ENCODE measurements at places on chromosomes 3 and 15.

DNA sequence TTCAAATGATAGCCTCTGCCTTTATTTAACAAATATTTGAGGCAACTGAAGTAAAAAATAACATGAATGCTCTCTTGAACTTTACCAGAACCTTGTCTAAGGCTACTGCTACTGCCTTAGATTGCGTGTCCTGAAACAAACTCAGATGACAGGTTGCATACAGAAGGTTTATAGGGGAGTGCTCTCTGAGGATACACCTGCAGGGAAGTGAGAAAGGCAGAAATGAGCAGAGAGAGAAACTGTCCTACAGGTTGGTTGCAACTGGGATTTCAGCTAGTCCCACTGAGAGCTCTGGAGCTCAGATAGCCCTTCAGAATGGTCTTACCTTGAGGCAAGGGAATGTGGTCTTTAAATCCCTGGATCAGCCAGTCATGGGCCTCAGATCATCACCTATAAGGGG lies 165.5 kb downstream of the IL5RA start:
- DNase-seq: no peak

- no peak for DNase-seq
These were observed 4.4 kb upstream of the MBNL1 start for GRCh38 chr3:152264378-152264777.

GRCh38 chr15:63979262-63979793 lies 67.0 kb downstream of the DAPK2 start:
- no peak for DNase-seq

DNA sequence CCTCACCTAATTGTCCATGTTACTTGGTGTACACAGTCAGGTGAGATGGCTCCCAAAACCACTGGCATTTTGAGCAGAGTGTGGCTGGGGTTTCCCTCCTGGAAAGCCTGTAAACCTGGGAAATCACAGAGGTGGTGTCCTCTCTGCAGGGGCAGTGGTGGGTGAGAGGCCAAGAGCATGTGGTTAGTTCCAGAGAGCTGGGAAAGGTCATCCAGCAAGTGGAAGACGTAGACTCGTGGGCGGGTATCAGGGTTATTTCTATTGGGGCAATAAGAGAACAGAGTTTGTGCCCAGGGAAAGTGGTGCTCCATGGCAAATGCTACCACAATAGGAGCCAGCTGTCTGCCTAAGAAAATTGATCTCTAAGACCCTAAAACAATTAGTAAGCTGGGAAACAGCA lies 44.6 kb upstream of the LIMD1 start:
- DNase-seq: no peak

GRCh38 chr3:141600331-141600730 lies 113.5 kb downstream of the RASA2 start:
- no peak for DNase-seq

GRCh38 chr3:133386876-133387275 lies 13.0 kb upstream of the BFSP2 start:
- DNase-seq: no peak

DNA sequence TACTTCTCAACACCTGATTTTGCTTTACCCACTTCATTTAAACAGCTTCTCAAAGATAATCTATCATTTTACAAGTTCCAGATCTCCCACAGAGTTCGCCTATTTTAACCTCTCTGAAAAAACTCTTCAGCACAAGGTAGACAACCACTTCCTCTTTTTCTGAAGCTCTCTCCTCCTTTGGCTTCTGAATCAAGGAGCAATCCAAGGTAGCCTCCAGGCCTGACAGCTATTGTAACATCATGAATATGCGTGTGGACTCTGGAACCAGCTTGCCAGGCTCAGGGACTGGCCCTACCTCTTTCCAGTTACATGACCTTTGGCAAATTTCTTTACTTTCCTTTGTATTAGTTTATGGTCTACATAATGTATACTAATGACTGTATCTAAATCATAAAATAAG lies 405.9 kb upstream of the ZNF385D start:
- no peak for DNase-seq

DNA sequence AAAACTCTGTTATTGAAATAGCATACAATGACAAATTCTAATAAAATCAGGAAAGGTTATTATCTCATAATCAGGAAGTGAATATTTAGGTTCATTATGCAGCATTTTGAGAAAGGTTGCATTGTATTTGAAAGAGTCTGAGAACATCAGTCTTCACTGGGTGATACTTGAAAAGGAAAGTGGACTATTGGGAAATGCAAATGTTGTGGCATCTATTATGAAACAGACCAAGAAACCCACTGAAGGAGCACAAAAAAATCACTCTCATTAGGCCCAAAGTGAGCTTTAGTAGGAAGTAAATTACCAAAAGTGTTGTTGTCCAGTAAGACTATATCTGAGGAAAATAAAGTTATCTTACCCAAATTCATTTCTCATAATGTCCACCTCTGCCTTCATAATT lies 90.8 kb downstream of the ZPLD1 start:
- DNase-seq: no peak

DNA sequence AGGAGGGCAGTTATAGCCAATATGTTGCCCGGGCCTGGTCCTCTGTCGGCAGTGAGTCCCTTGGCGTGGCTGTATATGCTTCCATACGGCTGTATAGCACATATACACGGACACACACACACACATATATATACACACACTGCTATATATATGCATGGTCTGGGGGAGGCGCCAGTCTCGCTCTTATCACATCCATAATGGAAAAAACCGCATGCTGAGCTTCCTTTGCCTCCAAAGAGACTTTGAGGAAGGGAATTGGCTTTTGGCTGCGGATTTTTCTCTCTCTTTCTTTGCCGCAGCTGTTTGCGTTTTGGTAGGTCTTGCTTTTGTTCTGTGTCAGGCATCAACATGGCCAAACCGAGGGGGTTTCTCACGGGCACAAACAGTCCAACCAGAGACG lies 11.3 kb upstream of the TMEM115 start:
- no peak for DNase-seq

DNA sequence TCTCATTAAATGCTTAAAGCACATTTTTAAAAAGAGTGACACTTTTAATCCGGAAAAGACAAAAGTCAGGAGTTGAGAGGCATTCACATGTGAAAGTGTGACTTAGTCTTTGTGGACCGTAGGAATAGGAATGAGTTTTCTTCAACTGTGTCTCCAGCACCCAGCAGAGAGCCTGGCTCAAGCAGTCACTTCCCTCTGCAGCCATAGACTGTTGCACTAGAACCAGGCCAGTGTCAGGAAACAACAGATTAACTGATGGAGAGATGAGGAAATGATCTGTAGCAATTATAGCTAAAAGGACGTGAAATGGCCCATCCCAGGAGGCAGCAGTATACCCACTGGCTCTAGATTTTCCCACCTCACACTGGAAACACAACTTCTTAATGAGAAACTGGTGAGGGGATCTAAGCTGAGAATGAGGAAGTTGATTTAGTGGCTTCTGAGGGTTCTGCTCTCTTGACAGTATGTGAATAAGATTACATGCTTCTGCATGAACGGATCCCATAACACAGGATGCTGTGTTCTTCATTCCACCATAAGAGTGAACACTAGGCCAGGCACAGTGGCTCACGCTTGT lies 19.8 kb downstream of the CFAP92 start:
- DNase-seq: no peak

GRCh38 chr15:63462088-63462487 lies 42.3 kb upstream of the USP3 start:
- DNase-seq: no peak

DNA sequence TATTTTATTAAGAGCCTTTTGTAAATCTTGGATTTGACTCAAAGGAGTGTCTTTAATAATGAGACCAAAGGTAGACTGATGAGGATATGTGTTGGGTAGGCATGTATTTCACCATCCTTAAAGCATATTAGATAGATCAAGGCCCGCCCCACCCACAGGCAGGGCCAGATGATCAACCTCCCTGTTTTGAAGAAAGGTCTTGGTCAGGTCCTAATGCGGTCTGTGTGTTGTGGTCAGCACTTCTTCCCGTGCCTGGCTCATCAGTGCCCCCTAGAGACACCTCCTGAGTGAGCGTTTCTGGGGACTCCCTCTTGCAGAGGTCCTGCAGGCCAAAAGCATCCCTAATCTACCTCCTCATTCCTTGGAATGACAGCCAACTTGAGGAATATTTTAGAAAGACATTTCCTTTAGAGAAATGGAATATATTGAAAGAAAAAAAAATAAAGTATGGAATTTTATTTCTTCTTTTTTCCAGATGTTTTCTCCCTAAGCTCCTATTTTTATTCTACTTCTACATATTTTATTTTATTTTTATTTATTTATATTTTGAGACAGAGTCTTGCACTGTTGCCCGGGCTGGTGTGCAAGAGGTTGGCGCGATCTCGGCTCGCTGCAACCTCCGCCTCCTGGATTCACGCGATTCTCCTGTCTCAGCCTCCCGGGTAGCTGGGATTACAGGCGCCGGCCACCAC lies 6.0 kb downstream of the TM4SF4 start:
- DNase-seq: peak; percentile 38

GRCh38 chr3:160150525-160150924 lies 74.7 kb upstream of the C3orf80 start:
- DNase-seq: no peak

GRCh38 chr15:68739390-68740080 lies 81.2 kb downstream of the ANP32A start:
- no peak for DNase-seq

GRCh38 chr3:171829841-171830517 lies 13.2 kb upstream of the TMEM212 start:
- peak; percentile 13 for DNase-seq

DNA sequence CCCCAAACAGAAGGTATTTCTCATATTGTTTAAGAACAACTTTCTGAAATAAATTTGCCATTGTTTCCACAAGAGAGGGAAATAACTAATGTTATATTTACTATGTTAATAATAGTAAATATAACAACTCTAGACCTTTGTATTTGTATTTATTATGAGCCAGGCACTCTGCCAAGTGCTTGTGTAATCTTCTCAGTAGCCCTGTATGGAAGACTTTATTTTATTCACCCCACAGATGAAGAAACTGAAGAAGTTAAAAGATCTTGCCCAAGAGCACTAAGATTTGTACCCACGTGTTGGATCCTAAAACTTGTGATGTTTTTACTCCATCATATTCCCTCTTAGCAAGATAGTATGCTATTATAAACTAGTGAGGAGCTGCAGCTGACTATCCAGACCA lies 12.0 kb upstream of the GNB4 start:
- DNase-seq: no peak

DNA sequence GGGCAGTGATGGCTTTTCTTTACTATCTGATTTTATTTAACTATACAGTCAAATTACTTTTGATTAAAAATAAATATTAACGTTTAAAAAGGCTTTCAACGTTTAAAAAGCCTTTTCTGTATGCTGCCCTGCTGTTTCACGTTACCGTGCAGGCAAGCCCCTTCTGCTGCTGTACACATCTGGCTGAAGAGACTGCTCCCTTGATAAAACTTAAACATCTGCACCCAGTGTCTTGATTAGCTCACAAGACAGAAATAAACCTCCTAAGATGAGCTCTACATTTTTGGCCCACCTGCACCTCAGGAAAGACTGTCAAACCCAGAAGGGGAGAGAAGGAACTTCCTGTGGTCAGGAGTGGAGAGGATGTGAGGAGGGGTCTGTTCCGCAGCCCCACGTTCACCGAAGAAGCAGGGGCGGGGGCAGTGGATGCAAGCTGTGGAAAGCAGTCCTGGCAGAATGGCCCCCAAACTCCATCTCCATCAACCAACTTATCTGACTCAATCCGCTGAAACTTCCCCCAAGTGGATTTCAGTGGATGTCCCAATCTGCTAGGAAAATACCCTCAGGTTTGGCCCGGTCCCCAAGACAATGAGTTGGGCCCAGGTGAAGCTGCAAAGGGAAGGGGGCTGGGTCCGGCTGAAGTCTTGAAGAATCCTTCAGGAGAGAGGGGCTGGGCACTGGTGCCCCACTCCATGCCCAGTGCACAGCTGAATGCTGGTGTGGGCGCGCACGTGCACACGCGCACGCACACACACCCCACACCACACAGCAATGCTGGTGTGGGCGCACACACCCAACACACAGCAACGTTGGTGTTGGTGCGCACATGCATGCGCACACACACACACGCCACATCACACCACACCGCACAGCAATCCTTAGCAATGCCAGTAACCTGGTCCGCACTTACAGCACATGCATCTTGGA lies 88.6 kb downstream of the LRIG1 start:
- DNase-seq: no peak

GRCh38 chr3:30832961-30833575 lies 61.4 kb downstream of the GADL1 start:
- no peak for DNase-seq

DNA sequence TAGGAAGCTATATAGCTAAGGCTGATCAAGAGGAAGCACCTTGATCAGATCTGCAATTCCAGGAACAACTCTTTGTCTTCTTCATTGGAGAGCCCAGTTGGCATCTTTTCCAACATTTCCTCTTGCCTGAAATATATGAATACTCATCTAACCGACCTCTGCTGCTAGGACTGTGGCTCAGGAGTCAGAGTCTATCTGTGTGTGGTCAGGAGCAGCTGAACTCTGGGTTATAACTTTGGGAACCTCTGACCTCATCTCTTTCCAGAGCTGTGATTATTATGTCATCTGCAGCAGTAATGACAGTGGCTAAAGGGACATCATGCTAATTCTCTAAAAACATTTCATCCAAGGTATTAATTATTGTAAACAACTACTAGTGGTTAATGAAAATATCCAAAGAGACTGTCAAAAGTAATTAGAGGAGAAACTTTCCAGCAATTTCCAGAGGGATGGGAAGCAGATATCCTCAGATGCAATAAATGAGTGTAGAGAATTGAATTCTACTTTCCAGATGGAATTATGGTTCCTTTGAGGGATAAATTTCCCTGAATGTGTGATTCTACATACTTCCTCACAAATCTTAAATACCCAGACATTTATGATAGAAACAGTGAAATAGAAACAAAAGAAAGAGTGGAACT lies 11.5 kb upstream of the SPINK8 start:
- no peak for DNase-seq

GRCh38 chr15:85672332-85673084 lies 122.2 kb downstream of the KLHL25 start:
- DNase-seq: no peak

DNA sequence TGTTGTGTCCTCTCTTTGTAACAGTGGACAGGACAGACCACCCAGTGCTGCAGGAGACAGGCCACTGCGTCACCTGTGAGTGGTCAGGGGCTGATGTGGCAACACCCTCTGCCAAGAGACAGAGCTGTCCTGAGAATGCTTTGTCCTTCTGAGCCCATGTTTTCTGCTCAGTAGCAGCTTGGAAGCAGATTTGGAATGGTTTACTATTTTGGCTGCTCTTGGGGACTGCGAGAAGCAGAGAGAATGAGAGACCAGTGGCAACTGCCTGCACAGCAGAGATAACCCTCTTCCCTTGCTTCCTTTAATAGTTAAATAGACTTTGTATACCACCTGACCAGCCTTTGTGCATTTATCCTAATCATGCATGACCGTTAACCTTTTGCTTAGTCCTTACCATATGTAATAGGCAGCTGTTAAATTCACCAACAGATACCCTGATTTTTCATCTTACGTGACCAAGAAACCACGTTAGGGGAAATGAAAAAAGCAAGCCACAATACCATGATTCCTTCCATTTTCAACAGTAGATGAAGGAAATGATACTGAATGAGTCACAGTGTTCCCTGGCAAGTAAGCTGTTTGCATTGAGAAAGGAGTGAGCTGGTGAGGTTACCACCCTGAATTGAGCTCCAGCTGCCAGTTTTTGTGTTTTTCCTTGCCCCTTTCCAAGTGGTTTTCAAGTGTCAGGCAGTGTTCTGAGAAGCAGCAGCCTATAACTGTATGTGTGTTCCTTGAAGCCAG lies 35.5 kb downstream of the B3GALNT1 start:
- DNase-seq: no peak
